ENCODE measurements at places on chromosomes 6 and 20.

- no peak for DNase-seq
Measured at GRCh38 chr6:26569433-26569764, 27.4 kb upstream of the ABT1 start.

- no peak for DNase-seq
Measured at GRCh38 chr6:77678048-77678447, 25.2 kb downstream of the MEI4 start.

- no peak for DNase-seq
Measured at GRCh38 chr6:20978151-20978614, 443.9 kb downstream of the CDKAL1 start.

DNA sequence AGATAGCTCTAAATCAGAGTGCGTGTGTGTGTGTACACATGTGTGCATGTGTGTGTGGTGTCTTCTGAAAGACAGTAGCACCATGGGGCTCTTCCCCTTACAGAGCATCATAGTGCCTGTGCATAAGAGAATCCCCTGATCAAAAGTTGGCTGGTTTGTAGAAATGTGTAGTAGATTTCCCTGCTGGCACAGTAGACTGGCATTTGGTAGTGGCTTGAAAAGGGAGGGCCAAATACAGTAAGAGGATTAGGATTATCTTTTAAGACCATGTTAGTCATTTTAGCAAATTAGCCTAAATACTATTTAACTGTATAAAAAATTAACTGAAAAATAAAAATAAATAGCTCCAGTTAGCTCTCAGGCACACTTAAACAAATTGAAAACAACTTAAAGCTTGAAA lies 112.6 kb downstream of the B3GAT2 start:
- no peak for DNase-seq

DNA sequence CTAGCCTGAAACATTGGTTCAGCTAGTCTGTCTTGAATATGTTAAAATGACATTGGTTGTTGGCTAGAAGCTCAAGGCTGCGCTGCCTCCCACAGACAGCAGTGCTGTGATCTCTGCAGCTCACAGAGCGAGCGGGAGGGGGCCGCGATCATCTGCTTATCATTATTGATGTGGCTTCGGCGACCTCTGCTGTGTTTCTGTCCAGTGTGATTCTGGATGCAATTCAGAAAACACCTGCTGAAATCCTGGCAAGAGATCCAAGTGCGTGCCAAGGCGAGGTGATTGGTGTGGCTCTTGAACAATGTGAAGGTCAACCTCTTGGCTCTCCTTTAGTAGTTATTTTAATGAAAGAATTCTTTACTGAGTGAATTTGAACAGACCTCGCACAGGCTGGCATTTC lies 142.3 kb upstream of the SASH1 start:
- DNase-seq = no peak

- no peak for DNase-seq
Measured at GRCh38 chr6:128704601-128705000, 178.3 kb upstream of the LAMA2 start.

DNA sequence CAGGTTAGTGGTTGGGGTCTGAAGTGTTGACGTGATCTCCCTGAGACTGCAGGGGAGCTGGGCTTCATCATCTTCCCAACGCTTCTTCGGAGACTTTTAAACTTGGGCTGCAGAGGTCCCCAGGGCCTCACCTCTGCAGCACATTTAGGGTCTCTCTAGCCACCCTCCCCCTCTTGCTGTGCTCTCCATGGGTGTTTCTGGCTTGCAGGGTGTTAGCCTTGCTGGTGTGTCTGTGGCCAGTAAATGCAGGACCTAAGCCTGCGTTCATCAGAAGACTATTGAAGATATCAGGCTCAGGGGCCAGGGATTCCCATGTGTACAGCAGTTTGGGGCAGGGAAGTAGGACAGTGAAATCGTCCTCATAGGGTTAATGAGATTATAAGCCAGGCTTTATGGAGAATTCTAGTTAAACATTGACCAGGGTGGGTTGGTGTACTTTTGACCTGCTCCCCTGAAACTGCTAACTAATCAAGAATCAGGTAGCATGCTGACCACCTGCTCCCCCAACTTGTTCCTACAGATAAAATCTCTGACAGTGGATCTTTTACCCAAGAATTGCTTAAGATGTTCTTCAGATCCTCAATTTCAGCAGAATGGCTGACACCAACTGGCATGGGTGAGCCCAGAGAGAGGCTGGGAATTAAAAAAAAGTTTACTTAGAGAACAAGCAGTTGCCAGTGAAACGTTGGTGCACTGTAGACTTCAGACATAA lies 3.8 kb upstream of the DDO start:
- no peak for DNase-seq

DNA sequence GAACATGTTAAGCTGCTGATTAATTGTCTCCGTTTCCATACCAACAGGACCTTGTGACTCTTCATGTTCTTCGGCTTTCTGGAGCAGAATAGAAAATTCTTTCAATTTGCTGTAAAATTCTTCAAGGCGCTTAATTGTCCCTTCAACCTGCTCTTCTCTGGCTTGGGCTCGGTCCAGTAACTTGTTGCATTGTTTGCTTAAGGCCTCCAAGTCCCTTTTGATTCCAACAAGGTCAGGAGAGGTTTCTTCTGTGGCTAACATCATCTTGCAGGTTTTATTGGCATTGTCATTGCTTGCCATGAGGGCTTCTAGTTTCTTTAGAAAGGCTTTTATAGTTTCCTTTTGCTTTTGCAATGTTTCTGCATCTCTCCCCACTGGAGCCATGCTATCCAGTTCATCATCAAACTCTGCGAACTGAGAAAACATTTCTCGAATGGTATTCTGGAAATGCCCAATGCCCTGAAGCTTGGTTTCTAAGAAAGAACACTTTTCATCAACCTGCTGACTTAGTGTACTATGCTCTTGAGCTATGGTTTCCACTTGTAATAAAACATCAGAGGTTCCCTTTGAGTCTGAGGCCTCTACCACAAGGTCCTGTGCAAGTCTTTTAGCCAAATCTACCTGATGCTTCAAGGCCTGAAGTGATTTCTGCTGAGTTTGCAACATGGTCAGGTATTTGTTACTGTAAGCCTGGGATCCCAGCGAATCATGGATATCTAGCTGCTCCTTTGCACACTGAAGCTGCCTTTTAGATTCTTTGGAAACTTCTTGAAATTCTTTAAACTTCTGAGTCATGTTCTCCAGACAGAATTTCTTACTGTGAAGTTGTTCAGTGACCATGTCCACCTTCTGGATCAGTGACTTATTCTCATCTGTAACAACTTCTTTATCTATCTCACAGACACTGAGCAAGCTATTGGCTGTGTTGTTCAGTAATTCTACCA lies 90.2 kb downstream of the DST start:
- no peak for DNase-seq

GRCh38 chr6:32183030-32183429 lies 1.0 kb downstream of the AGER start:
- DNase-seq = no peak
